DND-41 (cell line): ENCODE measurements at places on chromosomes 11 and 22.

DNA sequence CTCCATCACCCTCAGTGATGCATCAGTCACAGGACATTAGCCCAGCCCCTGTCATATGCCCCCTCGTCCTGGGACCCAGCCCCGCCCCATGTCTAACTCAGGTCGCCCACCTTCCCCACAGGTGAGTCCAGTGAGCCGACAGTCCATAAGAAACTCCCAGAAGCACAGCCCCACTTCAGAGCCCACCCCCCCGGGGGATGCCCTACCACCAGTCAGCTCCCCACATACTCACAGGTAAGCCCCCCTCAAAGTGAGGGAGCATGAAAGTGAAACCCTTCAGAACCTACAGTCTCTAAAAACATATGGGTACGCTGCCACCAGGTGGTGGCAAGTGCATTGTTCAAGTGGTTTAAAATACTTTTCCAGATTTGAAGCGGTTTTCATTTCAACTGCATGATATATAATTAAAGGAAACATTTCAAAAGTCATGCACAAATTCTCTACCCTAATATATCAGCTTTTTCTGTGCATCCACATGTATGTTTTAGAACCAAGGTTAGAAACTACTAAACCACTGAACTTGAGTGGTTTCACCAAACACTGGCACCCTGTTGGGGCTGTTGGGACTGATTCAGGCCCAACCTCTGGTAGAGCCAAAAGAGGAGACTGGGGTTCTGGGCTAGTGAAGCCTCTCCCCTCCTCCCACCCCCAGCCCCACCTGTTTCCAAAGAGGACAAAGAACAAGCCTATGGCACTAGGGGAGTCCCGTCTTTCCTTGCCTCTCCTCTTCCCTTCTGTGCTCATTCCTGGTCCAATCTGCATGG, 17.3 kb downstream of the EPS8L2 start:
- DNase-seq, result peak; percentile 57

- no peak for DNase-seq
Measured at GRCh38 chr22:44075670-44076069, 51.6 kb downstream of the PARVB start.

- DNase-seq, result no peak
Measured at GRCh38 chr11:131880316-131880715, 509.9 kb downstream of the NTM start.

GRCh38 chr11:109197656-109198055, 224.3 kb upstream of the C11orf87 start:
- DNase-seq, result no peak

DNA sequence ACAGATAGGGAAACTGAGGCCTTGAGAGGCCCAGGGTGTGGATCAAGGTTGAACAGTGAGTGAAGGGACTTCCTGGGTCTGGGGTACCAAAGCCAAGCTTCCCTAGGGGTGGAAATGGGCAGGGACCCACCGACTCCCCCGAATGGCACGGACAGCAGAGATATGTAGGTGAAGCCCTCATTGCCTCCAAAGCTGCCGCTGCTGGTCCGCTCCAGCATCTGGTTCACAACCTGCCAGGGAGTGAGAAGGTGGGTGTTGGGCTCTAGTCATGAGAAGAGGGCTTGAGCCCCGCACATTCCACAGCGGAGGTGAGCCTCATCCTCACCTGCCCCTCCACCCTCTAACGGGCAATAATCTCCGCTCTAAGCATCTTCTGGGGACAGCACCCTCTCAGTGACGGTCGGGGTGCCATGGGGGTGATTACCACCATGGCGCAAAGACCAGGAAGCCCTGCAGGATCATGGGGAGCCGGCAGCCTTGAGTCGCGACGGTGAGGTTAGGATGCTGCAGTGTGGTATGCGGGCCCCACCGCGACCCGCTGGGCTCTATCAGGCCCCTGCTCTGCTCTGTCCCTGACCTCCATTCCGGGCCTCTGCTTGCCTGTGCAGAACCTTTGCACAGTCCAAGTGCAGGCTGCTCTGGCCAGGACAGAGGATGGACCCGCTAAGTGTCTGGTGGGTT, 10.8 kb downstream of the ALDH3B2 start:
- DNase-seq, result no peak

DNA sequence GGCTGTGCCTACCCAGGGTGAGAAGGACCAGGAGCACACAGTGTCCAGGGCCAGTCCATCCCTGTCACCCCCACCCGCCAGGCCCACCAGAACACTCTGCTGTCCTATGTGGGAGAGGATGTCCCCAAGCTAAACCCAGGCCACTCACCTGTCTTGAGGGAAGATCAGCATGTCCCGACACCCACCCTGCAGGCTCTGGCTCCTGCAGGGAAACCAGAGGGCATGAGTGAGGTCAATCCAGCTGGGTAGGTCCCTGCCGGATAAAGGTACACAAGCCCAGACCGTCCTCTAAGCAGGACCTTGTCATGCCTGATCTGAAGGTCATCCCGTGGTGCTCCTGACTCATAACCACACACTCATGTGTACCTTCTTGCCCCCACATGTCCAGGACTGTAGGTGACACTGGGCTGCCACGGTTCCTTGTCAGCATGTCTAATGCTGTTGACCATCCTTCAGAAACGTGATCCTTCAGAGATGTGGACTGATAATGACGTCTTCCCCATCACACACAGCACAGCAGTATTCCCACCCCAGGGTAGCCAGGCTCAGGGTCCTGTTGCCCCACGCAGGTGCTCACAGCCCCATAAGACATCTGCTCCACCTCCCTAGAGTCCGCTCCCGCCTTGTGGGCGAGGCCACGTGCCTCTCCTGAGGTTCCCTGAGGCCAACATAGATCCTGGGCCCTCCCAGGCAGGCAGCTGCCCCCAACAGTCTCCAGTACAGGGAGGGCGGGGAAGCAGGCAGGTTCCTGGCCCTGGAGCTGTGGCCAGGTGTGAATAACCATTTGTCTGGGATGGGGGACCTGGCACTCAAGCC, 6.1 kb downstream of the ARVCF start:
- no peak for DNase-seq

DNA sequence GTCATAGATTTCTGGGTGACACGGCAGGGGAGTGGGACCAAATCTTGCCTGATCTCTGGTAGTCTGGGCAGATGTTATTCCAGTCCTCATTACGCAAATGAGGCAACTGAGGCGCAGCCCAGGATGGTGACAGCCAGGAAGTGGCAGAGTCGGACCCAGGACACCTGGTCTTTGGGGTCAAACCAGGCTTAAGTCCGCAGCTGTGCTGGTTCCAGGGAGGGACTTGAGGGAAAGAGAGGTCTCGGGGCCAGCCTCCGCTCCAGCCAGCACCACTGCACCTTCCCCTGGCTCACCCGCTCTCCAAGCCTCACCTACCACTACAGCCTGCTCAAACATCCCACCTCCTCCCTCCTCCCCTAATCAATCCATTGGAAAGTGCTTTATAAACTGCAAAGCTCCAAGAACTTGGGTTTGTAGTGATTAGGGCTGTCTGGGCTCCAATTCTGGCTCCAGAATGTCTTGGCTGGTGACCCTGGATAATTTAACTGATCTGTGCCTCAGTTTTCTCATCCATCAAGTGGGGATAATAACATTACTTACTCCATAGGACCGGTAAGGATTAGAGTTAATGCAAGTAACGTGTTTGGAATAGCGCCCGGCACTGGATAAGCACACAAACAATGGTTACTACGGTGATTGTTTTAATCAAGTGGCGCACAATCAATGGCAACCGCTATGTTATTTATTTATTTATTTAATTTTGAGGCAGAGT, 526 bp upstream of the PNPLA5 start:
- DNase-seq, result no peak

DNA sequence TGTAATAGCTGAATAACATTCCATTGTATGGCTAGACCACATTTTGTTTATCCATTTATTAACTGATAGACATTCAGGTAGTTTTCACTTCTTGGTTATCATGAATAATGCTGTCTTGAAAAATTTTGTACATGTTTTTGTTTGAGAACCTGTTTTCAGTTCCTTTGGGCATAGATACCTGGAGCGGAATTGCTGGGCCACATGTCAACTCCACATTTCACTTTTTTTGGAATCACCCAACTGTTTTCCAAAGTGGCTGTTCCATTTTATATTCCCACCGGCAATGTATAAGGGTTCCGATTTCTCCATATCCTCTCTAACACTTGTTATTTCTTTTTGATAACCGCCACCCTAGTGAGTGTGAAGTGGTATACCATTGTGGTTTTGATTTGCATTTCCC, 184.3 kb downstream of the LARGE1 start:
- no peak for DNase-seq

DNA sequence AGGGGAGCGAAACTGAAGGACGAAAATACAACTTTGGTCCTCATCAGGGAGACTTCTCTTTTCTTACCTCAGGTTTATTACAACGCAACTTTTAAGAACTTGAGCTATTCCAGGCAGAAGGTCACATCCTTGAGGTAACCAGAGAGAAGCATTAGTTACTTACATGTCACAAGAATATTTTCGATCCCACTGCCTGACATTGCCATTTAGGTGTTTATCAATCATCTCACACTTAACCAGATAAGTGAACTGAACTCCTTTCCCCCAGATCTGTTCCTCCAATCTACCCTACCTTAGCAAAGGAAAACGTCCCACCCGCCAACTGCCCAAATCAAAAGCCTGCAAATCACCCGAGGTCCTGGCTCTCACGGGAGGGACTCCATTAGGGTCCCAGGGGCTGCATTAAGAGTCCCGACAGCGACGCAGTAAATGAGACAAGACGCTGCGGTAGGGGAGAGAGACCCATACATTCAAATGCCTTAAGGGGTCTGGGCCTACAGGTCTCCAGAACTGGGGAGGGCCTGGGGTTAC, 734 bp downstream of the ZNF280B start:
- DNase-seq, result no peak

- DNase-seq, result no peak
Measured at GRCh38 chr22:17705546-17705945, 67.0 kb downstream of the BCL2L13 start.

- no peak for DNase-seq
Measured at GRCh38 chr11:2463766-2464277, 19.0 kb downstream of the KCNQ1 start.

DNA sequence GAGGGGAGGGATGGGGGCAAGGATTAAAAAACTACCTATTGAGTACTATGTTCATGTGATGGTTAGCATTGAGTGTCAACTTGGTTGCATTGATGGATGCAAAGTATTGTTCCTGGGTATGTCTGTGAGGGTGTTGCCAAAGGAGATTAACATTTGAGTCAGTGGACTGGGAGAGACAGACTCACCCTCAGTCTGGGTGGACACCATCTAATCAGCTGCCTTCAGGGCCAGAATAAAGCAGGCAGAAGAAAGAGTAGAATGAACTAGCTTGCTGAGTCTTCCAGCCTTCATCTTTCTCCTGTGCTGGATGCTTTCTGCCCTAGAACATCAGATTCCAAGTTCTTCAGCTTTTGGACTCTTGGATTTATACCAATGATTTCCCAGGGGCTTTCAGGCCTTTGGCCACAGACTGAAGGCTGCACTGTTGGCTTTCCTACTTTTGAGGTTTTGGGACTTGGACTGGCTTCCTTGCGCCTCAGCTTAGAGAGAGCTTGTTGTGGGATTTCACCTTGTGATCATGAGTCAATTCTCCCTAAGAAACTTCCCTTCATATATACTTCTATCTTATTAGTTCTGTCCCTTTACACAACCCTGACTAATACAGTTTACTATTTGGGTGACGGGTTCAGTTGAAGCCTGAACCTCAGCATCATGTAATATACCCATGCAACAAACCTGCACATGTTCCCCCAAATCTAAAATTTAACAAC, 70.2 kb downstream of the MTNR1B start:
- no peak for DNase-seq

DNA sequence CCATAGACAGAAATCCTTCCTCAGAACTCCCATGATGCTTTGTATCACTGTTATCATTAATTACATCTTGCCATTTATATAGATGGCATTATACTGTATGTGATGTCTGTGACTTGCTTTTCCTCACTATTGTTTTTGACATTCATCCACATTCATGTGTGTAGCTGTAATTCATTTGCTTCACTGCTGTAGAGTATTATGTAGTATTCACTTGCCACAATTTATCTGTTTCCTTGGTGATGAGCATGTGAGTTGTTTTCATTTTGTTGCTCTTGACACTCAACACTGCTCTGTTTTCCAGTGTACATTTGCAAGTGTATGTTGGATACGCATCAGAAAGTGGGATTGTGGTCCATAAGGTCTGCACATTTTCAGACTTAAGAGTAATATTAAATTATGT, 328.6 kb upstream of the C11orf87 start:
- DNase-seq, result no peak

- no peak for DNase-seq
Measured at GRCh38 chr11:122242731-122243130, 126.7 kb upstream of the BLID start.

GRCh38 chr11:95849087-95849825, 59.0 kb downstream of the CEP57 start:
- peak; percentile 33 for DNase-seq

DNA sequence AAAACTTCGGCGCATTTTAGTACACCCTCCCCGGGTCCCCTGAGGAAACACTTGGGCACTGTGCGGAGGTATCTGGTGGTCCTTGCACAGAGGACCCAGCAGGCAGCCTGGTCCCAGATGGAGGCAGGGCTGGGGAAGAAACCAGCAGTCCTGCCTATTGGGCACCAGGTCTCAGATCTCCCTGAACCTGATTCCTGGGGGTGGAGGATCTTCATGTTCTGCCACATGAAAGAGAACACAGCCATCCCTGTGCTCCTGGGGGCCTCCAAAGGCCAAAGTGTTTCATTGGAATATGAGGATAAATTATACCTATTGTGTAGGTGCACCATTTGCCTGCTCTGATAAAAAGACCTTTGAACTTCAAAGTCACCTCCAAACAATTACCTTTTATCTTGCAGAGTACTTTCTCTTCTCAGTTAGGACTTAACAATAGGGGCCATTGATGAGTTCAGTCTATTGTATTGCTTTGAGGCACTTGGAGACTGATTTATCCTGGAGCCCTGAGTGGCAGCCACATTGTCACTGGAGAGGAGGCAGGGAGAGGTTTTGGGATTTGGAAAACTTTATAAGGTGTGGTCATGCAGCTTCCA, 1.8 kb downstream of the RCN1 start:
- DNase-seq, result no peak

GRCh38 chr11:107621081-107621480, 30.1 kb downstream of the ELMOD1 start:
- no peak for DNase-seq

DNA sequence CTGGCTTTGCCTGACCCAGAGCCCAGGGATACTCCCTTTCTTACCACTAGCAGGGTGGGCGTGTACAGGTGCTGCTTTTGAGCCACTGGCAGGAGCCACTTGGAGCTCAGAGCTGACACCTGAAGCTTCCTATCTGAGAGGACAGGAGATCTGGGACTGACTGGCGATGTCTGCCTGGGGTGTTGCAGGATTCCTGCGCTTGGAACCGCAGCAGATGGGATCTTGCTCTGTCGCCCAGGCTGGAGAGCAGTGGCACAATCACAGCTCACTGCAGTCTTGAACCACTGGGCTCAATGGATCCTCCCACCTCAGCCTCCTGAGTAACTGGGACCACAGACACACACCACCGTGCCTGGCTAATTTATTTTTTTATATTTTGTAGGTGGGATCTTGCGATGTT, 17.7 kb downstream of the GP1BB start:
- DNase-seq, result no peak

DNA sequence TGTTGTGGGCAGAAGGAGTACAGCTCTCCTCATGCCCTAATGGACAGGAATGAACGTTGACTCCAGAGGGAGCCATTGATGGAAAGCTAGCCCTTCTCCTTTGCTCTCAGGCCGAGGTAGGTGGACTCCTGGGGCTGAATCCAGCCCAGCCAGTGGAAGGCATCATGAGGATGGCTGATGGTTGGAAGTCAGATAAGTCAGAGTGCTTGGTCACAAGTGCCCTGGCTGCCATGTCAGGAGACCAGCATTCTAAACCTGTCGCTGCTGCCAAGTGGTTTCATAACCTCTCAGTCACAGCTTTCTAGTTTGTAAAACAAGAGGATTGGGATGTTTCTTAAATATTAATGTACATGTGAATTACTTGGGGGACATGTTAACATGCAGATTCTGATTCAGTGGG, 32.3 kb downstream of the PIWIL4 start:
- DNase-seq, result no peak
